RCC 7860 (cell line): ENCODE measurements at places on chromosomes 12 and 14.

DNA sequence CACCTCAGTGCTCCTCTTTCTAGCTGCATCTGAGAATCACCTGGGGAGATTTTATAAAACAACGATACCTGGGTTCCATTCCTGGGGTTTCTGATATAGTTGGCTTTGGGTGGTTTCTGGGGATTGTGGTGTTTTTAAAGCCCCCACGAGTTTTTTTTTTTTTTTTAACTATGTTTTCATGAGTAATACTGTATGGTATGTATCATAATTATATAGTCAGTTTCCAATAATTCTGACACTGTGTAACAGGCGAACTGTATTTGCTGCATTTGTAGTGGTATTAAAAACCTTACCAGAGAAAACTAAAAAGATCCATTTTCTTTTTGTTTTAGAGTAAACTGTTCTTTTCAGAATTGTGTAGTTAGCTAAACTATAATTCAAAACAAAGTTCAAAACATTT is 84.9 kb downstream of the SRGAP1 start:
- no peak for DNase-seq

GRCh38 chr12:43210485-43211192 is 341.4 kb downstream of the ADAMTS20 start:
- DNase-seq = peak; percentile 46

GRCh38 chr14:102200690-102201352 is 61.1 kb downstream of the WDR20 start:
- DNase-seq = no peak

- DNase-seq = no peak
Observed at GRCh38 chr12:45637706-45638105, 91.8 kb upstream of the ARID2 start.

DNA sequence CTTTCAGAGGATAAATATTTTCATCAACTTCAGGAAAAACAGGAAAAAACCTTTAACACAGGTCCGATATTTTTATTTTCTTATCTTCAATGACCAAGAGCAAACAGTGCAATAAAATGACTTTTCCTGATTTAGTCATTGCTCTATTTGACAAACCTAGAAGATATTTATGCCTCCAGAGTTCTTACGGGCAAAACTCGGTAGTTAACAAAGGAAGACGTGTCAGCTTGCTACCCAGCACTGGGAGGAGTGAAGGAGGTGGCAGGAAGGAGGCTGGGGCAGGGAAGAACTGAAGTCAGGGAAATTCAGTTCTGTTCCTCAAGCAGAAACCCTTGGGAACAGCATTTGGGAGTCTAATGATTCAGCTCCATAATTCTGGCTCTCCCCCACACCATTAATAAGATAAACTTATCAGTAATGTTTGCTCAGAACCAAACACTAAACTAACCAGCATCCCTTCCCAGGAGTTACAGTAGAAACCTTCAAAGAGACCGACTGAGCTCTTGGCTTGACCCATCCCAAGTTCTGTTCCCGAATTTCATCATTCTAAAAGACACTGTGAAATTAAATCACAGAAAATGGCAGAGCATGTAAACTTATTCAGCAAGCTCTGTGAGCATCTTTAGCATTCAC is 163.3 kb downstream of the APAF1 start:
- no peak for DNase-seq

- peak; percentile 44 for DNase-seq
Observed at GRCh38 chr12:69840727-69841126, 15.7 kb downstream of the MYRFL start.

- peak; percentile 86 for DNase-seq
Observed at GRCh38 chr12:50542448-50542847, 37.7 kb downstream of the DIP2B start.

- no peak for DNase-seq
Observed at GRCh38 chr12:48029491-48030172, 25.4 kb upstream of the COL2A1 start.

- DNase-seq = no peak
Observed at GRCh38 chr12:93960521-93960920, 187.9 kb upstream of the PLXNC1 start.

DNA sequence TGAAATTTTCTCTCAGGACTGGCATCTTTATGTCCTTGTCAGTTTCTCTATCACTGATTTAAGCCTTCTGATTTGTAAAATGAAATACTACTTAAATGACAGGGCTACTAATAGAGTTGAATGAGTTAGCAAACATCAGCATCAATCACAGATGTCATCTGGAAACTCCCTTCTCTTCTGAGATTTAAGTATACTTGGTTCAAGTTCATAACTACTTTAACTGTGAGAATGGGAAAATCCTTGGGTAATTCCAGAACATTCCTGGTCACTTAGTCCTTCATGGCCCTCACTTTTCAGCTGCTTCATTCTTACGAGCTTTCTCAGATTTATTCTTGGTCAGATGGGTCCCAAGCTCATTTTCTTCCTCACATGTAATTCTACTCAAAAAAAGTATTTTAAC is 1655.3 kb upstream of the FLRT2 start:
- DNase-seq = peak; percentile 17

GRCh38 chr14:103078860-103079587 is 5.0 kb upstream of the LBHD2 start:
- no peak for DNase-seq

DNA sequence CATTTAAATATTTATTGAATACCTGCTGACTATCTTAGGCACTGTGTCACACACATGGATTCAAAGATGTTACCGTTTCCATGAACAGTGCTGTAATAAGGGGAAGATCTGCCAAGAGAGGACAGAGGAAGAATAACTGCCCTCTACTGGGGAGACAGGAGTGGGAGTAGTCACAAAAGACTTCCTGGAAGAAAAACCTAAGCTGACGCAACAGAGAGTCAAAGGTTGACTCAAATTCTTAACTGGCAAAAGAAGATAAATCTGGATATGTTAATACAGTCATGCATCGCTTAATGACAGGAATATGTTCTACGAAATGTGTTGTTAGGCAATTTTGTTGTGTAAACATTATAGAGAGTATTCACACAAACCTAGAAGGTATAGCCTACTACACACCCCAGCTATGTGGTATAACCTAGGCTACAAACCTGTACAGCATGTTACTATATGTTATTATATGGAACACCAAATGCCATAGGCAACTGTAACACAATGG is 51.5 kb downstream of the DCAF5 start:
- peak; percentile 49 for DNase-seq

GRCh38 chr12:4044736-4045730 is 171.8 kb upstream of the PARP11 start:
- no peak for DNase-seq

DNA sequence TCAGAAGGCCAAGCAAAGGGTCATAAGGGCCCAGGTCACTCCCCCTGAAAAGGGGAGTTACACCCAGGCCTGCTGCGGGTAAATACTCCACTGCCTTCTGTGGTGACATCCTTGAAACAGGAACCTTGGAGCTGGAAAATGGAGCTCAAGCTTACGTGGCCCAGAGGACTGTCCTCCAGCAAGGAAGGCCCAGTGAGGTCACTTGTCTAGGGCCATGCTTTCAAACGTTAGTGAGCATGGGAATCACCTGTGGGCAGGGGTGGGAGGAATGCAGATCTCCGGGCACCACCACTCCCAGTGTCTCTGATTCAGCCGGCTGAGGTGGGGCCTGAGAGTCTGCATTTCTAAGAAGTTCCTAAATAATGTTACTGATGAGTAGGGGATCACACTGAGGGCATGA is 140.5 kb upstream of the CCND2 start:
- no peak for DNase-seq

GRCh38 chr12:123102781-123103503 is 47.9 kb downstream of the PITPNM2 start:
- DNase-seq = no peak

DNA sequence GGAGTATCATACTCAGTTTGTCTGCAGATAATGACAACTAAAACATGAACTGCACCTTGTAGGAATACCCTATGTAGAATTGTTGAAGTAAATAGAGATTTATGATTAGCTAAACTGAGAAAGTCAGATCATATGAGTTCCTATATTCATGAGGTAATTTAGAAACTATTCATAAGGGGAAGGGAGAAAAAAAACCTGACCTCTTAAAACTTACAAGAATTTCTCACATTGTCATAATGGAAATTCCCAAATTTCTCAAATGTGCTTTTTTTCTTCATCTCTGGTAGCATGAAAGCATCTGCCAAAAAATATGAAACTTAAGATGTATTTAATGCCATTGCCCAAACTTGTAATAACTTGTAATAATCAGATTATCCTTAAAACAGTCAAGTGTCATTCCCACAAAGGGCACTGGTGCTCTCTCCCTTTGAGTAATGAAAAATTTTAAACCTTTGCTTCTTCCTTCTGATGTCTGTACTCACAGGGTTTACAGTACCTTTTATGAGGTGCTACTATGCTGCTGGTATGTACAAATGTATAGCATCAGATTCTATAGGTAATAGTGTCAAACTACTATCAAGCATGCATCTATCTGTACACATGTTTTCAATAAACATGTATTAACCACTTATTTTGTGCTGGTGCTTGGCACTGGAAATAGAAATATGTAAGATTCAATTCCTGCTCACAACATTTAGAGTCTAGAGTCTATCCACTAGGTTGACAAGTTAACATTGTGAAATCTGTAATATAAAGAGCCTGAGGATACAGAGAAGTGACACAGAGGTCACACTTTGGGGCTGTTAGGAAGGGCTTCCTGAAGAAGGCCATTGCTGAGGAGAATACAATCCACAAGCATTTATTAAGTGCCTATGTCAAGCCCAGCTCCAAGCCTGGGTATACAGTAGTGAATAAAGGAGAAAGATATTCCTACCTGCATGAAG is 17.4 kb upstream of the DRAM1 start:
- DNase-seq = no peak

- DNase-seq = no peak
Observed at GRCh38 chr12:107657133-107657532, 28.5 kb upstream of the PWP1 start.

GRCh38 chr12:122009741-122010140 is 11.9 kb upstream of the BCL7A start:
- DNase-seq = no peak

DNA sequence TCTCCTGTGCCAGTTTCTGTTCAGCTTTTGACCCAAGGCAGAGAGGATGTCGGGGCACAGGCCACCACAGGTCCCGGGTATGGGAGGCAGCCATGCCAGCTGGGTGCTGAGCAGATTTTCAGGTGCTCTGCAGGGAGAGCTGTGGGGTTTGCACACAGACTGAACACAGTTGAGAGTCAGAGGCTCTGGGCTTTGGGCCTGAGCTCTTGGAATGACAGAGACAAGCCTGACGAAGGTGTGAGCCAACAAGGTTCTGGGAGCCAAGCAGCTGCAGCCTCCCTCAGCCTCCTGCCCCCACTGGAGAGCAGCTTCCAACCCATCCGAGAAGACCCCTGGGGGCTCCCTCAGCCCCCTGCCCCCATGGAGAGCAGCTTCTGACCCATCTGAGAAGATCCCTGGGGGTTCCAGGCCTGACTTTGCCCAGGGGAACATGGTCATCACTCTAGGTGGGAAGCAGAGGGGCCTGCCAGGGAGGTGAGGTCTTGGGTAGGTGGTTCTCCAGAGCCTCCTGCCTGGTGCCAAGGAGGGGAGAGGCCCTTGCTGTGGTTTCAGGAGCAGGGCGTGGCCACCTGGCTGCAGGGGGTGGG is 13.8 kb downstream of the FBRSL1 start:
- no peak for DNase-seq

DNA sequence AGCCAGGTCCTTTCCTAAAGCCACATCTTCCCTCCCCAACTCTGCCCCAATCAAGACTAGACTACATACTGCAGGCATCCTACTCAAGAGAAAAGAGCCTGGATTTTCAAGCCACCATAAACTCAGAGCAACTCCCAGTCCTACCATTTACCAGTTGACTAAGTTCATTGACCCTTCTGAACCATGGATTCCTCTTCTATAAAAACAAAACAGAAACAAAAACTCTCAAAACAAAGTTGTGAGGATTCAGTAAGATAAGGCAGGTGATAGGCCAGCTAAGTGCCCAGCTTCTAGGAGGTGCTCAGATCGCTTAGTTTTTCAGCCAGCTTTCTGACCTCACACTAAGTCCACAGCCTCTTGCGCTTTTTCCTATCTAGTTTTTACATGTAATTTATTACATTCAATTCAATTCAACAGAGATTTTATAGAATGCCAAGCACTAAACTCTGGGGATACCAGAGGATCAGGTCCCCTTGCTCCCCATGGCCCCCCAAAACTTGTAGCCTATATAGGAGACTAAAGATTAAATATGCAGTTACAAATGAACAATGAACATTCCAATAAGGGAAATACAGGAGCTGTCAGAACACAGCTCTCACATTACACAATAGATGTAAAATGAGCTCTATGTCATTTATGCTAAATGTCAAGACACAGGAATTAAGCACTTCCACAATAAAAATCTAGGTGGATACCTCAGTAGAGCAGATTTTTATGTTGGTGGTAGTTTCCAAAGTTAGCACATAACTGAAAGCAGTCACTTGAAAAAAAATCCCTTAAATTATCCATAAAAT is 104.5 kb upstream of the EGLN3 start:
- no peak for DNase-seq

DNA sequence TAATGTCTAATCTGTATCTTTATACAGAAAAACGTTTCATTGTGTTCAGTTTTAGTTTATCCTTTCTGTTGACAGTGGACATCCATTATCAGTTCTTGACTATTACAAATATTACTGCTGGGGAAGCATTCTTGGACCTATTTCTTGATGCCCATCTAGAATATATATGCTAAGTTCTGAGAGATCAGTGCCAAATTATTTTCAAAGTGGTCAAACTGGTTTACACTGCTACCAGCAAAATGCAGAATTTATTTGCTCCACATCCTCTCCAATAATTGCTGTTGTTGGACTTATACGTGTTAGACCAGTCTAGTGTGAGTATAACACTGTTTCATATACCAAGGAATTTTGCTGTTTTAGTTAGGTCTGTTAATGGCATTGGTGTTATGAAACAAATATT is 85.5 kb upstream of the TRAF3 start:
- no peak for DNase-seq

DNA sequence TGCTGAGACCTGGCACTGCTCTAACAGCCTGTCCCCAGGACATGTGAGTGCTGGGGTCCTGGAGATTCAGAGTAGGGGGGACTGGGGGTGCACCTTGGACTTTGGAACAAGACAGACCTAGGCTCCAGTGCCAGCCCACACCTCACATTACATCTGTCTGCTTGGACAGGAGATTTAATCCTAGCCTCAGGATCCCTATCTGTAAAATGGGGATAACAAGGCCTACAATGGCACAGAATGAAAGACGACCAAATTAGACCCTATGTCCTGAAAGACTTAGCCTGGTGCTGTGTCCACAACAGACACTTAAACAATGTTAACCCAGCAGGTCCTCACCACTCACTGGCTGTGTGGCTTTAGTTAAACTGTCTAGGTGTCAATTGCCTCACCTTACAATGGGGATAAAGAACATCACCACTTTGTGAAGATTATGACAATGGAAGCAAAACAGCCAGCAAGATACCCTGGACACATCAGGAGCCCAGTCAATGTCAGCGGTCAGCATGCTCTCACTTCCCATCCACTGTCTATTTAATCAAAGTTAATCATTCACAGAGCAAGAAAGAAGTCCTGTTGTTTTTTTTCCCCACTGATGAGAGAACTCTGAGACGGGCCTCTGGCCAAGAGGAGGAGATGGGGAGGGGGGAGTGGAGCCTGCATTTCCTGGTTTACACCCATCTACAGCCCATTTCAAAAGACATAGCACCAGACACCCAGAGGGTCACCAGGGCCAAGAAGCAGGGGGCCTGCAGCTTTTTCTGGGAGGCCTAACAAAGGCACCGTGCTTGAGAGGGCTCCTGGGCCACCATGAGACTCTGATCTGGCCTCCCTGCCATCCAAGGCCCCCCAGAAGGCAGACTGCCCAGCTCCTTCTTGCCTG is 40.6 kb downstream of the ACTN1 start:
- peak; percentile 84 for DNase-seq
